ENCODE measurements at places on chromosomes 13 and 19.

DNA sequence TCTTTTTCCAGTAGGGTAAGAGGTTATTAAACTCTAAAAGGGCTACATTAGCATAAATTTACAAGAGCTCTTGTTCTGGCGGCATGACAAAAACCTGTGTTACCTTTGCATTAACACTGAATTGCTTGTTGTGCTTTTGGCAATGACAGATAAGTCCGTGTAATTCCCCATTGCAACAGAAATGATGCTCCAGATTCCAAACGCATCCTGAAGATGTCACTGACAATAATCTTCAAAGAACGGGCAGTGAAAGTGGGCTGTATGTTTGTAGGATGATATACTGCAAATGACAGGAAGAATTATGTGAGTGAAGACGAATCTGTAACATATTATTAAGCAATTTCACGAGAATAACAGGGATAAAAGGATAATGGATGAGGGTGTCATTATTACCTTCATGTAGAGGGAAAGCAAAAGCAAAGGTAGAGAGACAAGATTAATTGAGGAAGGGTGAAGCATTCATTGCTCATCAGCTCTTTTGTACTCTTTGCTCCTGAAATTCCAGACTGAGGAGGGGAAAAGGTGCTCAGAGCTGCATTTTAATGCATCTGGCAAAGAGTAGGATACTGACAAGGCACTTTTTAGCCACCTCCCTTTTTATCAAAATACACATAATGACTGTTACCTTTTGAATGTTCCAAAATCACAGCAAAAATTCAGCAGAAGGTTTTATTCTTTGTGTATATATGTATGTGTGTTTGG lies 38.5 kb upstream of the MAB21L1 start:
- no peak for DNase-seq

GRCh38 chr13:111852725-111853518 lies 214.0 kb upstream of the SOX1 start:
- no peak for DNase-seq

- no peak for DNase-seq
Measured at GRCh38 chr19:58372311-58373133, 8.3 kb downstream of the ZNF837 start.

DNA sequence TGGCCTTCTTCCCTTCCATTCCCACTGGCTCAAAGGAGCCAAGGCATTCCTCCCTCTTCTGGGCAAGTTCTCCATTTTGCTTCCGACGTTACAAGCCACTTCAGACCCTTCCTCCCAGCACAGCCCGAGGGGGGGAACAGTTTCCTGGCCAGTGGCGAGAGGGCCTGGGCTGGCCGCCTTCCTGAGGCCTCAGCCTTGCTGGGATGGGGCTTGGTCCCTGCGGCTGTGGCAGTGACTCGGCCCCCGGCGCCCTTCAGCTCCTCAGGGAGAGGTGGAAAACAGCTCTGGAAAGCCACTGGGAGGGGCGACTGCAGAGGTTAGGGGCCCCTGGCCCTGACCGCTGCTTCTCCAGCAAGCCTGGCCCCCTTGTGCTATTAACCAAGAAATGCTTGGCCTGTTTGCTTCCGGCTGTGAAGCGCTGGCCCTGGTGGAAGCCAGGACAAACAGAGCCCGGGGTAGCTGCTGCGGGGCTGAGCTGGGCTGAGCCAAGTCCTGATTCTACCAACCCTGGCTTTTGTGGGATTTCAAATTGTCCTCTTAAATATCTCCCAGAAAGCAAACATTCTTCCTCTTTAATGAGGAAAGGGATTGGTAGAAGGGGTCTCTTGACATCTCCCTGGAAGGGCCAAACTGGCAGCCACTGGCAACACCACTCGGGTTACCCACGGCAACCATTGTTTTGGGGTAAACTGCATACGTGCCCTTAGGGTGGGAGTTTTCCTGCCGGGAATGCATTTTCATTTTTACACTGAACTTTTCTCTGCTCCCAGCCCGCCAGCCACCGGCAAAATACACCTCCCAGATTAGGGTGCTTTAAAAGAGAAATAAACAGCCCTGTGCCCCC lies 38.7 kb downstream of the C13orf46 start:
- DNase-seq = no peak

DNA sequence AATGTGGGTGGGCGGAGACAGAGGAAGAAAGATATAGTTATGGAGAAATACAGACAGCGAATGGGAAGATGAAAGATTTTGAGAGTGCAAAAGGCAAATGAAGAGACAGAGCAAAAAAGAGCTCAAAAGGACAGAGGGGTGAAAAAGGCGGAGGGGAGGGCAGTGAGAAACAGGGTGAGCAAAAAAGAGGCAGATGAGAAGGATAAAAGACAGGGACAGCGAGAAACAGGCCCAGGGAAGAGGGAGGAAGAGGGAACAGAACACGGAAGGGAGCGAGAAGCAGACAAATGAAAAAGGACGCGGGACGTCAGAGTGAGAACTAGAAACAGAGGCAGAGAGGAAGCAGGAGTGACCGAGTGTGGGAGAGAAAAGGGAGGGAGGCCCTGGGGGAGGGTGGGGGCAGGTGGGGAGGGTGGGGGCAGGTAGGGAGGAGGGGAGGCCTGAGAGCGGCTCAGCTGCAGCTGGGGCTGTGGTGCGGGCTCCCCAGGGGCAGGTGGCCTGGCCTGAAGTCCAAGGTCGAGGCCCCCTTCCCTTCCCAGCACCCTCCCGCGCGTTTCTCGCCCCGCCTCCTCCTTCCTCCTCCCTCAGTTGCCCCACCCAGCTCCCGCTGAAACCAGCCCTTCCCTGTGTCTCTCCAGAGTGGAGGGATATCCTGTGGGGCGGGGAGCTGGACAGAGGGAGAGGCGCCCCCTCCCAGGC lies 2.9 kb downstream of the KLK1 start:
- no peak for DNase-seq

Data from amniotic epithelial cell (primary cell).